ENCODE measurements at places on chromosomes 2 and 18.

DNA sequence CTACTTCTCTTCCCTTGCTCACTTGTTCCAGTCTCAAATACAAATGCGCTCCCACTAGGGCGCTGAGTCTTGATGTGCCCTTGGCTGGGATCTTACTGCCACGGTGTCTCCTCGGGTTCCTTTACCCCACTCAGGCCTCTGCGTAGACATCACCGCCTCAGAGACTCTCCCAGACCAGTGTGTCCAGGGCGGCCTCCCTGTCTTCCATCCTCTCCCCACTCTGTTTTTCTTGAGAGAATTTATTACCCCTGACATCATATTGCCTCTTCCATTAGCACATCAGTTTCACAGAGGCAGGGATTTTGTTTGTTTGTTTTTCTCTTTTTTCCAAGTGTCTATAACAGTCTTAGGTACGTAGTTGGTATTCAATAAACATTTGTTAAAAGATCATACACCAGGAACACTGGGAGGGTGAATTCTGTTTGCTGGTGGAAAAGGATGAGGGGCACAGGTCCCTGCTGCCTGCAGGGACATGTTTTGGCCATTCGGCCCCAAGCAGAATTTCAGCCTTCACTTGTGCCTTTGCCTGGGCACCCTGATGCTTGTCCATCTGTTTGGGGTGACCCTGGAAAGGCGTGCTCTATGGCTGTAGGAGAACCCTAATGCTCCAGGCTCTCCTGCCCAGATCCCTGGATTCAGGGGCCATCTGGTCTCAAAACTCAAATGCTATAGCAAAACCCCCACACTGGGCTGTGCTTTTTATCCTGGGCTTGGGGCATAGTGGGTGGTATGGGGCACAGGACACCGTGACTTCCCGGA is 55.0 kb downstream of the RPL37A start:
- H3K27ac ChIP-seq: peak overlapping the region; percentile 64
- no peaks in the 10 kb centered on the region for H3K27me3 ChIP-seq
- no peaks in the 10 kb centered on the region for H3K36me3 ChIP-seq
- DNase-seq: no peak

DNA sequence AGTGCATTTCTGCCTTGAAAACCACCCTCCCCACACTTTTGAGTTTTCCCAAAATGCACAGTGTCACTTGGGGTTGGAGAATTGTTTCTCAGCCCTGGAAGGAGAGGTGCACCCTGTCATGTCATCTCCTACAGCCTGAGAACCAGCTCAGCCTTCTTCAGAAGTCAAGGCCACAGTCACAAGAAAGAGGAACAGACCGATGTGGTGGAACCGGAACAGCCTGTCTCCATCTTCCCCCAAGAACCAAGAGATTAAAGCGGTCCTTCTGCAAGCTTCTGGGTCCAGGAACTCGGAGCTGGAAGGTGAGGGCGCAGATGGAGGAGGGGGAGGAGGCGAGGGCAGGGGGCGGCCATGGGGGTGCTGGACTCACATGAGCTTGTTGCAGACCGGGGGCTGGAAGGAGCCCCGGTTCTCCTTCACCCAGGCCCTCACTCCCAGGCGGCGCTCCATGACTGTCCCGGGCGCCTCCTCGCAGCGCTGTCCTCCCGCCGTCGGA is 248 bp downstream of the HAAO start:
- peak overlapping the region; percentile 91 for H3K27ac ChIP-seq
- peaks cover 30% of the 10 kb centered on the region for H3K4me1 ChIP-seq
- no peak for DNase-seq
- H3K4me3 ChIP-seq: peak overlapping the region; percentile 71
- H3K27me3 ChIP-seq: no peaks in the 10 kb centered on the region
- no peaks in the 10 kb centered on the region for H3K36me3 ChIP-seq

DNA sequence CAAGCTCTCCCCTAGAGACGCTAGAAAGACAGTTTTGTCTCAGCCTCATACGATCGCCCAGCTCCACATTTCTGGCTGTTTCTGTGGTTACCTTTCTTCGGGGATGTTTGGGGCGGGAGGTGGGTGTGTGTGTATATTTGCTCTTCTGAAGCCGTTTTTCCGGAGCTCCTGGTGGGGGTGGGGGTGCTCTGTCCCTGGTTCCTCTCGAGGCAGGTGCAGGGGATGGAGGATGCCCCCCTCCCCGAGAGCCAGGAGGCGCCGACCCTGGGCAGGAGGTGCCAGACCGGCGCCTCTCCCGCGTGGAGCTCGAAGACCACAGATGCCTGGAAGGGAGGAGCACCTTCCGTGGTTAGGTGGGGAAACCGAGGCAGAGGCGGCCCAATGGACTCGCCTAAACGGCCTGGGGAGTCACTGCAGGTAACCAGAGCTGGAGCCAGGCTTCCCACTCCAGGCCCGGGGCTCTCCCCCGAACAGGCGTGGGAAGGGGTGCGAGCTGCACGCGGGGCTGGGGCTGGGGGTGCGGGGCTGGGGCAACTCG is 694 bp upstream of the HPCAL1 start:
- no peaks in the 10 kb centered on the region for H3K36me3 ChIP-seq
- peak overlapping the region; percentile 84 for H3K27ac ChIP-seq
- no peaks in the 10 kb centered on the region for H3K27me3 ChIP-seq
- DNase-seq: no peak
- peaks cover 6% of the 10 kb centered on the region for H3K4me1 ChIP-seq
- peak overlapping the region; percentile 68 for H3K4me3 ChIP-seq

DNA sequence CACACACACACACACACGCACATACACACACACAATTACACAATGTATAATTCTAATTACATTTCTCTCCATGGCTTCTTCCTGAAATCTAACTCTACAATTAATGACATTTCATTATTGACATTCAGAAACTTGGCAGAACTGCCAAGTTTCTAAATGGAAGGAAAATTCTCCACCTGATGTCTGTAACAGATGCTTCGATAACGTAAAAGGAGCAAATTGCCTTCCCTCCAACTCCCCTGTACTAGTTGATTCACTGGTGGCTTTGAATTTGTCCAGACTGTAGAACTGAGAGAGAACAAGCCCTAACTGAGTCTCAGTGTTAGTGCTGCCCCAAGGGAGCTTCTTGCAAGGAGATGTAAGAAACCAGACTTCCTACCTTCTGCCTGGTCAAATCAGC is 255.1 kb upstream of the TMEM200C start:
- no peak for DNase-seq
- H3K4me1 ChIP-seq: no peaks in the 10 kb centered on the region
- H3K36me3 ChIP-seq: no peaks in the 10 kb centered on the region
- H3K27me3 ChIP-seq: no peaks in the 10 kb centered on the region
- H3K4me3 ChIP-seq: no peak overlapping the region
- no peak overlapping the region for H3K27ac ChIP-seq

DNA sequence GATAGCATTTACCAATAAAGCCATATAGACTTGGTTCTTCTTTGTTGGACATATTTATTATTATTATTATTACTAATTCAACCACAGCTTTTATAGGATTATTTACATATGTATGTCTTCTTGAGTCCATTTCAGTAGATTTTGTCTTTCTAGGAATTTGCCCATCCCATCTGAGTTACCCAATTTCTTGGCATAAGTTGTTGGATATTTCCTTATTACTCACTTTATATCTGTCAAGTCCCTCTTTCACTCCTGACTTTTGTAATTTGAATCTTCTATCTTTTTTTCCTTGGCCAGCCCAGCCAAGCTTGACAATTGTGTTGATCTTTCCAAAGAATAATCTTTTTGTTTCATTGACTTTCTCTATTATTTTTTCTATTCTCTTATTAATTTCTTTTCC is 543.7 kb downstream of the SUCLG1 start:
- H3K27ac ChIP-seq: no peak overlapping the region
- no peaks in the 10 kb centered on the region for H3K27me3 ChIP-seq
- DNase-seq: no peak
- H3K36me3 ChIP-seq: no peaks in the 10 kb centered on the region
- H3K4me3 ChIP-seq: no peak overlapping the region
- H3K4me1 ChIP-seq: no peaks in the 10 kb centered on the region

DNA sequence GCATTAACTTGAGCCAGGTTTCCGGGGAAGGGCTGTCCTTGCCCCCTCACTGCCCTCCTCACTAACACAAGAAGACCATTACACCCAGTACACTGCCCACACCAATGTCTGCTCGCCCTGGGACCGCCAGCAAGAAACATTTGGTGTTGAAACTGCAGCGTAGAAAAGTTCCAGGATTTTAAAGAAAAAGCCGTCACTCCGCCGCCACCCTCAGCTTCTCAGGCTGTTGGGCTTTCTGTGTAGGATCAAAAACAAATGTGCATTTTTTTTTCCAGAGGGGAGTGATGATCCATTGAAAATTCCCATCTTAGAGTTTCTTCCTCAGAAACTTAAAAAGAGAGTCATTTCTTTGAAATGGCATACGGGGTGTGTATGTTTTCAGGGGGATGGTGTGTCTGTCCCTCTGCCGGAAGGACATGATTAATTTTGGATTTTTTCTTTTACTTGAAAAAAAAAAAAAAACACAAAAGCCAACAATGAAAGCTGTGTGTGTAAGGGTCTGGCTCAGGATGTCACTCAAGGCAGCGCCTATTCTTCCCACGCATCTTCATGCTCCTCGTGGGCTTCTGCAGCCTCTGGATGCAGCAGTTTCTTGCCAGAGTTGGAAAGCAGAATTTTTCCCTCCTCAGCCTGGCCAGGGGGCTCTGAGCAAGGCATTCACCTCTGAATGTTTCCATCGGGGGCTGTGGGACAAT is 184.9 kb downstream of the GLI2 start:
- no peaks in the 10 kb centered on the region for H3K27me3 ChIP-seq
- peak overlapping the region; percentile 45 for H3K4me3 ChIP-seq
